Stimulated activated CD8-positive, alpha-beta memory T cell treated with anti-CD3 and anti-CD28 coated beads, Interleukin-7, amount 100 ng/mL, for 1 hour (primary cell): ENCODE measurements at places on chromosomes 16 and 17.

- no peak for DNase-seq
Observed at GRCh38 chr16:51931653-51932052, 615.3 kb downstream of the TOX3 start.

GRCh38 chr16:78993346-78993745 is 607.2 kb downstream of the MAF start:
- no peak for DNase-seq

DNA sequence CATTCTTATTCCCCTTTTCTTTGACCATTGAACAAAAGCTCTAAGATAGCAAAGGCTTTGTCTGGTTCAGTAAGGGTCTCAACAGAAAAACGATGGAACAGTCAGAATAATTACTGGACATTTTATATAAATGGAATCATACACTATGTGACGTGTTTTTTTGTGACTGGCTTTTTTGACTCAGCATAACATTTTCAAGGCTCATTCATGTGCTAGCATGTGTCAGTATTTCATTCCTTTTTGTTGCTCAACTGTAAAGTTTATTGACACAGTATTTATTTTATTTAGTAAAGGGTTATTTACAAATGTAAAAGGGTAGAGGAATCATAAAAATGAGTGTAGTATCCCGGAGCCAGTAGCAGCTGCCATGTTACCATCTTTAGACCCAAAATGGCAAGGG is 226.2 kb downstream of the CDRT15L2 start:
- no peak for DNase-seq

GRCh38 chr17:32627239-32627996 is 140.6 kb downstream of the CDK5R1 start:
- DNase-seq, result no peak

DNA sequence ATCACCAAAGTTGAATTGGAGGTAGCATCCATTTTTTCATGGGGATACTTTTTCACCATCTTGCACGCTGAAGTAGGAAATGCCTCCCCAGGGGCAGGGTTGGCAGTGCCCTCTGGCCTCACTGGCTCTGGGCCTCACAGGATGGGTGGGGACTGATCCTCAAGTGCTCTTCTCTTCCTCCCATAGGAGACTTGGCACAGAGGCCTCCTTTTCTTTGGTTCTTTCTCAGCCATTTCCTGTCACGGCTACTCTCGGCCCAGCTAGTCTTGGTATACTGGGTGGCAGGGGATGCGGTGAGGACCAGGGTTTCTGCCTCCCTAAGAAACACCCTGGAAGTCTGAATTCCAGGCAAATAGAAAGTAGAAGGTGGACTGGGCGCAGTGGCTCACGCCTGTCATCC is 58.2 kb downstream of the PECAM1 start:
- DNase-seq, result no peak

DNA sequence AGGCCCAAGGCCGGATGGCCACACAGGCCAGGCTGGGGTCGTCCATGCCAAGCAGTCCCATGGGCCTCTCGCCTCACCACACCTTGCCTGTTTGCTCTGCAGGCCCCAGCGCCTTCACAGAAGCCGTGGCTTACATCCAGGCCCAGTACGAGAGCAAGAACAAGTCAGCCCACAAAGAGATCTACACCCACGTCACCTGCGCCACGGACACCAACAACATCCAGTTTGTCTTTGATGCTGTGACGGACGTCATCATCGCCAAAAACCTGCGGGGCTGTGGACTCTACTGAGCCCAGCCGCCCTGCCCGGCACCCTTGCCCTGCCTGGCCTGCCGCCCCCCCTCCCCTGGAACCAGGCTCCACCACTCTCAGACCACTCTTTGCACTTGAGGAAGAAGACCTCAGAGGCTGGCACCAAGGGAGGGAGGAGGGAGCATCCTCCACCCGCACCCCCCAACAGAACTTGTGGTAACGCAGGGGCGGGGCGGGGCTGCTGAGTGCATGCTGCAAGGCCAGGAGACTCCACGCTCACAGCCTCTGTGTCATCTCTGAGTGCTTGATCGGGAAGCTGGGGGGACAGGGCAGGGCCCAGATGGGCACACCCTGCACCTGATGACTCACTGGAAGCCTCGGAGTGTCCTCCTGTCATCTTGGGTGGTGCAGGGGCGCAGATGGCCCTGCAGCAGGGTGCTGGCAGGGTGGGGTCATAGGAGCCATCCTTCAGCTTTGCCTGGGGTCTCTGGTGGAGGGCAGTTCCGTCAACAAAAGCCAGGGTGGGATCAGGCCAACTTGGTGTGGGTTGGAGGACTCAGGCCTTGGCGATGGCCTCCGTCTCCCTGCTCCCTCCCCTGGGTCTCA is 81.5 kb downstream of the AMFR start:
- no peak for DNase-seq

GRCh38 chr16:17252064-17252463 is 218.7 kb downstream of the XYLT1 start:
- no peak for DNase-seq

- DNase-seq, result no peak
Observed at GRCh38 chr16:11133344-11133943, 122.6 kb downstream of the SOCS1 start.

- DNase-seq, result no peak
Observed at GRCh38 chr17:5560361-5560988, 23.8 kb downstream of the NLRP1 start.

DNA sequence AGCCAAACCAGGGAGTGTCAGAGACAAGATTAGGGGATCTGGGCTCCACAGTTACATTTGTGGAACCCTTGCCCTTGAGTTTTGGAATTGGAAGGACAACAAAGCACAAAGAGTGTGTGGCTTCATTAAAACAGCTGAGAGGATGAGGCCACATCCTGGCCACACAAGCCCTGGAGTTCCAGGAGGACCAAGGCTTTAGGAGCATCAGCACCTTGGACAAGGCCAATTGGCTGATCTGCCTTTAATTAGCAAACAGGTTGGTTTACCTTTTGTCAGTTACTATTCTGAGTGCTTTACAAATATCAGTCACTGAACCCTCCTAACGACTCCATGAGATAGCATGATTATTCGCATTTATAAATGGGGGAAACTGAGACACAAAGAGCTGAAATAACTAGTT is 54.7 kb downstream of the SLC6A2 start:
- no peak for DNase-seq

DNA sequence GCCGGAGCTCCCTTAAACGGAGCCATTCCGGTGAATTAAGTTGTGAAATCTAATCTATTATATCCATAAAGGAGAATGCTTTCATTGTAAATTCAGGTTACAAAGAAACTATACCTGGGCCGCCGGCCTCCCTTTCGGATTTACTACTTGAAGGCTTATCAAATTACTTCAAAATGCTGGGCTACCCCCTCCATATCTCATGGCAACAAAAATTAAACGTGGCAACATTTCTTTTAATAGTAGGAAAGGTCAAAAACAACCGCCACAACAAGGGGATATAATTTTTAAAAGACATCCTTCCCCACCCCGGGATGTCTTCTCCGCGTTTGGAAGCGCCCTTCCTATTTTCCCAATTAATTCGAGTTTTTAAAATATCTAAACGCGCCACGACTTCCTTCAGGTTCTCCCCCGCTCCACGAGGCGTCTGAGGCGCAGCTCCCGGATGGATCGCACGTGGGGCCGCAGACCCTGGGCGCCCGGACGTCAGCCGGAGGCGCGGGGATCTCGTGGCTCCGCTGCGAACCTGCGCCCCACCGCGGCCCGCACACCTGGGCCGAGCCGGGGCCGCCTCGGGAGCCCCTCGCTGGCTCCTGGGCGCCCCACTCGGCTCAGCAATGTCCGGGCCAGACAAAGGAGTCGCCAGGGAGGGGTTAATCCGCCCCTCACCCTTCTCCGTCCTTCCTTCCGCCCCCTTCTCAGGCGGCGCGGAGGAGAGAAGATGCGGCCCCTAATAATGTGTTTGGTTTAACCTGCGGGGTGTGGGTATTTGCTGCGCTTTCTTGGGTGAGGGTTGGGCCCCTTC is 47.4 kb upstream of the SLC38A10 start:
- no peak for DNase-seq

DNA sequence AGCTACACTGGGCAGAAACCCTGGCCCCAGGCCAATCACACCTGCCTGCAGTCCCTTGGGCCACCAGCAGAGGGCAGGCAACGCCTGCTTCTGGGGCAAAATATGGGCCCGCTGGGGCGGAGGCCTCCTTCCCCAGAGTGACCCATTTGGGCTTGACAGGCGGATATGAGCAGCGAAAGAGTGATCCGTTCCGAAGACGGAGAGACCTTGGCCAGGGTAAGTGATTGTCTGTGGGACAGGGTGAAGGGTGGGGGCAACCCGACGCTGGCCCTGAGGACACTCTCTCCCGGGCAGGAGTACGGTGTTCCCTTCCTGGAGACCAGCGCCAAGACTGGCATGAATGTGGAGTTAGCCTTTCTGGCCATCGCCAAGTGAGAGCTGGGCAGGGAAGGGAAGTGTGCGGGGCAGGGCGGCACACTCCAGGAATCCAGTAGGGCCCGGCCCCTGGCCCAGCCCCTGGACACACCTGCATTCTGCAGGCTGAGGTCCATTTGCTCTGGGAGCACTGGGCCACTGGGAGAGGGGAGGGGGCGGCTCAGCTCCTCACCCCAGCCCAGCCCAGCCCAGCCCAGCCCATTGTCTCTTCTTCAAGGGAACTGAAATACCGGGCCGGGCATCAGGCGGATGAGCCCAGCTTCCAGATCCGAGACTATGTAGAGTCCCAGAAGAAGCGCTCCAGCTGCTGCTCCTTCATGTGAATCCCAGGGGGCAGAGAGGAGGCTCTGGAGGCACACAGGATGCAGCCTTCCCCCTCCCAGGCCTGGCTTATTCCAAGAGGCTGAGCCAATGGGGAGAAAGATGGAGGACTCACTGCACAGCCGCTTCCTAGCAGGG is 3.5 kb upstream of the NHERF1 start:
- DNase-seq, result peak; percentile 74

DNA sequence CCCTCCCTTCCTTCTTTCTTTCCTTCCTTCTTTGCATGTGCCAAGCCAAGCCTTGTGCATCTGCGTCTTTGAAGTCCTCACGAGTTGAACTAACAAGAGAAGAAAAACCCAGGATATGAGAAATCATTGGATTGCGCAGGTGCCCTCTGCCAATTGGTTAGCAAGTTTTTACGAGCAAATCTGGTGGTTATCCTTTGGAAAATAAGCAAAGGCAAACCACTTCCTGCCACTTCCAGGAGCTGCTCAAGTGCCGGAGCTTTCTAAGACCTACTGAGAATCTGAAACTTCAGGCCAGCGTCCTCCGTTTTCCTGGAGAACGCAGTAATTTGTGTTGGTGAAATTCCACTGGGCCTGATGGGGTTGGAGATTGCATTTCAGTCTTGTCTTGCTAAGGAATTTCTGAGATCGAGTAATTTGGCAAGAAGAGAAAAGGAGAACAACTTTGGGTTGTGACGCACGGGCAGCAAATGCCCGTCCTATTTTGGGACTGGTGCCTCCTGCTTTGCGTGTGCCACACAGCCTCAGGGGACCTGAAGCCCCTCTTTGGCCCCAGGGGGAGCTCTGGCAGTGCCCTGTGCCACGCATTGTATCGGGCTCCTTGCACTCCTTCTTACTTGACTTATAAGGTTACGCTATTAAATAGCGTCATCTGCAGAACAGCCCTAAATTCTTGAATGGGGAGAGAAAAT is 56.4 kb downstream of the CMIP start:
- no peak for DNase-seq

DNA sequence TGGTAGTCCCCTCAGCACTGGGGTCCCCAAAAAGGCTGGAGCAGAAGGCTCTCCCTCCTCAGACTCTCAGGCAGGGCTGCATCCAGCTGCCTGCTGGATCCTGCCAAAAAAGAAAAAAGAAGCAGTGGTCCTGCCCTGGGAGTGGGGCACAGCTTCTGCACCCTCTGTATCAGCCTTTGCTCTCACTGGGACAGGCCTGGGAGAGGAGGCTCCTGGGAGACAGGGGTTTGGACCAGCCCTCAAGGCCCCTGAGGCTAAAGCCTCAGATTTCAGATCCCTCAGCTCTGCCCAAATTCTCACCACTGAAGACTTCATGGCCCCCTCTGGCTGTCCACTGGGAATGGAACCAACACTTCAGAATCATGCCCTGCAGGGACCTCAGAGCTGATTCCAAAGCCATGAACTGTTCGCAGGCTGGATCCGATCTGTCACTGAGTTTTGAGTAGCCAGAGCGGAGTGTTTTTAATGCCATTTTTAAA is 96.9 kb downstream of the C16orf78 start:
- no peak for DNase-seq

GRCh38 chr16:73064994-73065545 is 17.1 kb upstream of the ZFHX3 start:
- no peak for DNase-seq

- no peak for DNase-seq
Observed at GRCh38 chr17:82358465-82359350, at the start of gene TEX19. TSS of gene TEX19 (plus strand) at chr17:82359247. CDS start at chr17:82362151, 2,904 bp downstream.

- DNase-seq, result no peak
Observed at GRCh38 chr17:36675250-36675649, 73.9 kb downstream of the MRM1 start.

- no peak for DNase-seq
Observed at GRCh38 chr16:2233872-2234812, 2.1 kb upstream of the DNASE1L2 start.

- no peak for DNase-seq
Observed at GRCh38 chr17:48715496-48716399, 6.6 kb downstream of the PRAC1 start.

DNA sequence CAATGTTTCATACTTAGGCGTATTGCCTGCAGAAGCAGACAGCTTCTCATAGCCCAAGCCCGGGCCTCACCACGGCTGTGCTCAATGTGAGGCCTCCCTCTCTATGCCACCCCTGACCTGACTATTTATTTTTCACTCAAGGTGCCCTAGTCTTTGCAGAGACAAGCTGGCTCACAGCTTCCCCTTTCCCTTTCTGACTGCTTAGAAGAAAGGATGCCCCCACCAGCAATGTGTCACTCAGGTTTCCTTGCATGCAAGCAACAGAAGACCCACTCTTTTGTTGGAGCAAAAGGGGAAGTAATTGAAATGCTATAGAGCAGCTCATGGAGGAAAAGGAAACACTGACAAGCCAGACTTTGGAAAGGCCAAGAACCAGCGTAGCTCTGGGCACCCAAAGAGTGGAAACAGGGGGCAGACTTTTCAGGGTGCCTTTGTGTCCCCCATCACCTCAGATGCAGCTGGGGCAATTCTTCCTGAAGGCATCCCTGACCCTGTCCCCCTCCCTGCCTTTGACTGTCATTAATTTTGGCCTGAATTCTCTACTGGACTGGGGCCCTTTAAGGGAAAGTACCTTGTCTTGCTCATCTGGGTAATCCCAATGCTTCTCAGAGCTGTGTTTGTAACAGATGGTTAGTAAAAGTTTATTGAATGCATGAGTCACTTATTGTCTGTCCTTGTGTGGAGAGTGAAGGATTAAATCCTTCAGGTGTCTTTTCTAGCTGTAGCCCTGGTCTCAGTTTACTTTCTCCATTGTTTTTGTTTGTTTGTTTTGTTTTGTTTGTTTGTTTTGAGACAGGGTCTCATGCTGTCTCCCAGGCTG is 17.8 kb downstream of the RGS9 start:
- no peak for DNase-seq

DNA sequence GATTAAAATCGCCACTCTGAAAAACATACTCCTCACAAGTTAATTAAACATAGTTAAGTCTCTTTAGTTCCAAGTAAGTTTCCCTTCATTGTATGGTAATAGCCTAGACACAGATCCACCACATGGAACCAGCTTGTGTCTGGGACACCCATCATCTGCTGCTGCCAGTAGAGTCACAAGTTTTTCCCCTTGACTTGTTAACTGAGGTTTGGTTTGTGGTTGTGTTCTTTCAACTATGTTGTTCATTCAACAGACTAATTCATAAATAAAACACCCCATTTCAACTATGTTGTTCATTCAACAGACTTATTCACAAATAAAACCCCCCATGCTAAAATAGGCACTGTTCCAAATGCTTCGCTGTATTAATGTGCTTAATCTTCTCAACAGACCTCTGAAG is 24.4 kb downstream of the YWHAE start:
- no peak for DNase-seq

- DNase-seq, result no peak
Observed at GRCh38 chr16:90077757-90078578, 837 bp upstream of the PRDM7 start.
